ENCODE measurements at places on chromosomes 12 and 14.

DNA sequence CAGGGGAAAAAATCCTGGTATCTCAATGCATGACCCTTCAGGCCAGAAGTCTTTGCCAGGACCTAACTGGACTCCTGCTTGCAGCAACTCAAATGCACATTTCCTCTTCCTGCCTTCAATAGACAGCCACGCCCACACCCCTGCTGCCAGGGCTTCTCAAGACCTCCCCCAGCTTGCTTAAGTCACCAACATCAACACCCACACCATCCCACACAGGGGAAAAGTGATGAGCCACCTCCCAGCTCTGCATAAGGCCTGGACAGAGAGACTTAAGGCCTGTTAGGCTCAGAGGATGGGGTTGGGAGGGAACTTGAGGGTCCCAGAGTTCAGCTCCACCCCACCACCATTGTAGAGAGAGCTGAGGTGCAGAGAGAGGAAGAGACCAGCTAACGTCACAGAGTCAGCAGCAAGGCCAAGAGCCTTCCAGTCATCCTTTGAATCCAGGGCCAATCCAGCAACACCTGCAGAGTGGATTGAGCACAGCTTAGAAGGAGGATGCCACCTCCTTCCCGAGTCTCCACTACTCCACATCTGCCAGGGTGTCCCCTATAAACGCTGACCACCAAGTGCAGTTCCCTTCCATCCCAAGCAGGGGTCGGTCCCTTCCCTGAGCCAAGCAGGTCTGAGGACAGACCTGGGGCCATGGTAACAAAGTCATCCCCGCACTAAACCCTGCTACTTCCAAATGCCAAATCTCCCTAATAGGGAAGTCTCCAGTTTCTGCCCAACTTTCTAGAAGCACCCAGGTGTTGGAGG is 50.0 kb downstream of the KDM2B start:
- DNase-seq = peak; percentile 57

DNA sequence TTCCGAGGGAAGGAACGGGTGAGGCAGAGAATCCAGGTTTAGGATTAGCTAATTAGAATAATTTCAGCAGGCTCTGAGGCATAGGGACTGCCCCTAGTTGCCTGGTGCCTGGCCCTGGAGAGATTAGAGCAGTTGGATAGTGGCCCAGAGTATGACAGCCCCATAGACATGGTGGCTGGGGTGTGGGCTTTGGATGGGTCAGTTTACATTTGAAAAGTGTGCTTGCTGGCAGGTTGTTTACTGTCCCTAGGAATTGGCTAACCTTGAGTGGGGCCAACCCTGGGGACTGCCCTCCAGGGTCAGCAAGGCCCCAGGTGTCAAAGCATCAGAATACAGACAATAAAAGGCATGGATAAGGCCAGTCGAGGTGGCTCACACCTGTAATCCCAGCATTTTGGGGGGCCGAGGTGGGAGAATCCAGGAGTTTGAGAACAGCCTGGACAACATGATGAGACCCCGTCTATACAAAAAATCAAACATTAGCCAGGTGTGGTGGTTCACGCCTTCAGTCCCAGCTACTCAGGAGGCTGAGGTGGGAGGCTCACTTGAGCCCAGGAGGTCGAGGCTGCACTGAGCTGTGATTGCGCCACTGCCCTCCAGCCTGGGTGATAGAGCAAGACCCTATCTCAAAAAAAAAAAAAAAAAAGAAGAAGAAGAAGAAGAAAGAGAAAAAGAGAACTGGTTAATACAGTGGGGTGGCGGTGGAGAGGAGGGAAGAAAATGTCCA is 182.3 kb upstream of the PWP1 start:
- no peak for DNase-seq

GRCh38 chr12:55687746-55688145 is 20.0 kb downstream of the ITGA7 start:
- no peak for DNase-seq

DNA sequence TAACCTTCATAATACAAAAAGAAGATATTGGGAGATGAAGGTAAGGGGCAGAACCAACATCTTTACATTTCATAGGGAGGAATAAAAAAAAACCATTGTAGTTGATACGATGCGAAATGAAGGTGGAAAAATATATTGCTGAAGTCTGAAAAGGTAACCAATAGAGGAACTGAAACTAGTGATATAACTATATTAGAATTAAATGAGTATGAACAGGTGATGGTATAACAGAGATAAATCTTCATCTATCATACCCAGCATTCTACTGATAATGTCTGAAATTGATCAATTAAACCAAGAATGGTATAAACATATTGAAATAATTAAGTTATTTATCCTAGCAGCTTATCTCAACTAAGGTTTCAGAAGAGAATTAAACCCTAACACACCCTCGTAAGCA is 332.1 kb downstream of the NELL2 start:
- no peak for DNase-seq

- no peak for DNase-seq
Measured at GRCh38 chr14:61153431-61153830, 127.7 kb downstream of the TMEM30B start.

DNA sequence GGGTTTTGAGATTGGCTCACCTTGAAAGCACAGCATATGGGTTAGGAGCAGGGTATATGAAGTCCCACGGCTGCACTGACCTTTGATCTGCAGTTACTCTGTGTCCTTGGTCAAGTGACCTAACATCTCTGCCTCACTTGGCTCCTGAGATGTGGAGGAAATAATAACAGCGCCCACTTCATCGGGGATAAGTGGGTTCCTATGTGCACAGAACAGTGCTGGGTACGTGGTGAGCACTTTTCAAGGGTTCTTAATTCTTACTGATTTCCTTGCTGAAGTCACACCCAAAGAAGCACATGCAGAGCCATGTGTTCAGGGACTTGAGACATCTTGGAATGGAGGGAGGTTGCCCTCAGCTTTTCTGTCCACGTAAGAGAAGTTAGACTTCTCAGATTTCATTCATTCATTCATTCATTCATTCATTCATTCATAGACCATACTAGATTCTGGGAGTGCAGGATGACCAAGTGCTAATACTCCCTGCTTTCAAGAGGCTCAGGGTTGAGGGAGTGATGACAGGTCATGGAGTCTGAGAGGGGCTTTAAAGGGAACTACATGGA is 39.4 kb downstream of the ADGRD1 start:
- no peak for DNase-seq

- no peak for DNase-seq
Measured at GRCh38 chr12:1391722-1392121, 202.7 kb downstream of the FBXL14 start.

GRCh38 chr14:30966415-30967363 is 58.8 kb upstream of the AP4S1 start:
- DNase-seq = no peak

DNA sequence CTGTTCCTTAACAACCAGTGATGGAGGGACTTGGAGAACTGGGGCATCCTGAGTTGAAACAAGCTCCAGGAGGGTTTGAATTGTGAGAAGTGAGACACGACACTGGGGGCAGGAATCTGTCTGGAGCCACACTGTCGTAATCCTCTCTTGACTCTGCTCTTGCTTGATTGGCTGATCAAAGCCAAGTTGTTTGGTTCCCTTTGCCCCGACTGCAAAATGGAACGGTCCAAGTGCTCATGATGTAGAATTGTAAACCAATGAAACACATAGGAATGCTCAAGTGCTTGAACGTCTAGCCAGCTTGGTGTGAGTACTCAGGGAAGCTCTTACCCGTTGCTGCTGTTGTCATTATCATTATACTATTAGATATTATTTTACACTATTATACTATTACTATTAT is 98.1 kb downstream of the TMEM132C start:
- DNase-seq = no peak

GRCh38 chr12:6444704-6445688 is at the start of gene CD27:
Gene CD27 (plus strand): TSS chr12:6444955. CDS start chr12:6445096, 141 bp downstream.
- no peak for DNase-seq

- DNase-seq = no peak
Measured at GRCh38 chr14:95445676-95446075, 70.8 kb downstream of the SYNE3 start.

DNA sequence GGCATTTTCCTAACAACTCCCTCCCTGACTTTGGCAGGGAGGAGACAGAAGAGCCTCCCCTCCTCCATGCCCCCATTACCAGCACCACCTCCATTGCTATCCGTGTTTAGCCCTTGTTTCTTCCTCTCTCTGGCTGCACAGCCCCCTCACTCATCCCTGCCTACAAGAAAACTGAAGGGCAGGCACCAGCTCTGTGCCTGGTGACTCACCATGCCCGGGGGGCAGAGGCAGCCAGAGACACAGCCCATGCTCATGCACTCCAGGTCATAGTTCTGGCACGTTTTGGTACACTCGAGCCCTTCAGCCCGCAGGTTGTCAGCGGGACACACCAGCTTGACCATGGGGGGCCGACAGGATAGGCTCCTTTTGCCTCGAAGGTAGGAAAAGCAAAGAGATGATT is 80.4 kb downstream of the VWF start:
- DNase-seq = no peak

DNA sequence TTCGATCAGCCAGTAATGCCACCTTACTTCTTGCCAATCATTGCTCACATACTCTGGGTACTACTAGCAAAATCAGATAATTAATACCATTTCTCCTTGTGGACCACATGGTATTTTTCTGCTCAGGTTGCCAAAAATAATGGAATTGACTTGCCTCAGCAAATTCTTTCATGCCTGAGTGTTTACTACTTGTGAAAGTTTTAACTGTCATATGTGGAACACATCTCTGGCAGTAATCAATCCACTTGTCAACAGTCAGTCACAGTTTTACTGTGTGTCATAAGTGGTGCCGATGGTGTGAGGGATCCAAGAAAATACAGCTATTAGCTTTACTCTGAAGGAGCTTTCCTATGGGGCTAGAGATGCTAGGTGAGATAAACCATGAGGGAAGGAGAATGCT is 55.3 kb upstream of the ATF1 start:
- DNase-seq = no peak

DNA sequence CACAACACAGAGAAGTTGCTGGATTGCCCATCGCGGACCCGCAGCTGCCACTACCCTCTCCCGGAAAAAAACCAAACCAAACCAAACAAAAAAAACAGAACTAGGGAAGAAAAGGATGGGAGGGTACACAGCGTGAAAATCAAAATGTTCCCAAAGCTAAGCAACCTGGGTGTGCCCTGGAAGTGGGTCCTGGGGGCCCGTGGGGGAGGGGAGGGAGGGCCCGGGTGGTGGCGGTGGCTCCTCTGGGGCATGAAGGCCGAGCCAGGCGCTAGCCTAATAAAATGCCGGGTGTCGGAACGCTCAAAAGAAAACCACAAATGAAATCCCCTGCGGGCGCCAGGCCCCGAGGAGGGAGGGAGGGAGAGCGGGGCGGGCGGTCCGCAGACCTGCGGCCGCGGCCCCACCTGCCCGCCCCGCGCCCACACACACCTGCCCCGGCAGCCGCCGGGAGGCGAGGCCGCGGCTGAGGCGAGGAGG is 787 bp downstream of the HECTD4 start:
- DNase-seq = no peak

GRCh38 chr14:90458536-90458935 is 61.7 kb downstream of the CALM1 start:
- no peak for DNase-seq

DNA sequence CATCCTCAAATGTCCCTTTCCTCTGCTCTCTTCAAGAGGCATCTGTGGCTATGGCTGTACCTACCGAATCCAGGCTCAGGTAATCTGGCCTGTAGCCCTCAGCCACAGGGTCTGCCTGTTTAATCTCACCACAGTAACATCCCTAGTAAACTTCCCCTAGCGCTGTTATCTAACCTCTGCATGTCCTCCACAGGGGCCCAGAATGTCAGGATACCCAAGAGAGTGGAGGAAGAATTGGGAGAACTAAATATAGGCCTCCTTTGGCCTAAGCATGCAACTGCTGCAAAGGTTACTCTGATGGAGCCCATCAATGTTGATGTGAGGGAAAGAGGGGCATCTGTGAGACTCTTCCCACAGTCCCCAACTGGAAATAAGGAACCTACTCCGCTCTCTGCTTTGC is 63.2 kb upstream of the IFNG-AS1 start:
- DNase-seq = no peak

DNA sequence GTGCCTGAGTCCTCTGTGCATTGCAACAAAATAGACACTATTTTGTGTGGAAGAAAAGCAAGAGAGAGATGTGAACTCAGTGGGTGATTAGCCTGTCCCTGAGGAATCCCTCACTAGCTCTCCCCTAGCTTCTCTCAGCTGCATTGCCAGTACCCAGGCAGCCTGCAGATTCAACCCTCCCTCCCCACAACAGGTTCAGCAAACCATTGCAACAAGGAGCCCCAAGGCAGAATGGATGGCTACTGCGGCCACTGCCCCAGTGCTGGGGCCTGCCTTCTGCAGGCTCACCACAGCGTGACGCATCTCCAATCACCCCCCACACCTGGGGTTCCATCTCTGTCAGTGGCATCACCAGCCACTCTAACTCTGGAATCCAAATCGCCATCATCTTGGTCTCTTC is 2.3 kb downstream of the CRACR2A start:
- no peak for DNase-seq

DNA sequence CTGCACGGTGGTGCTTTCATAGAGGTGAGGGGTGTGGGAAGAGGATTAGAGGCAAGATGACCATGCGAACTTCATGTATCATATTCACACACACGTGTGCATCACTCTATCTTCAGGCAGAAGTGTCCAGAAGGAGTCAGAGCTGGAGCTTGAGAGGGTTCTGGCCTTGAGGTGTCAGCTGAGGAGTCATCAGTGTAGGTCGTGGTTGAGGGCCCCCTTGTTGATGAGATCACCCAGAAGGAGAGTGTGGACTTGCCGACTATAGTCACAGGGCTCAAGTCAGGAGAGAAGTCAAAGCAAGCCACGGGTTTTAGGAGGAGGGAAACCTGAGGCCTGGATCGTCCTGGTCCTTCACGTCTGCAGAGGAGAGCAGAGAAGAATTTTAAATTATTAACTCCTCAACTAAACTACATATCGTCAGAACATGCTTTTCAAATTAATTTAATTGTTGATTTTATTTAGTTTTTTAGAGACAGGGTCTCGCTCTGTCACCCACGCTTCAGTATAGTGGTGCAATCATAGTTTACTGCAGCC is 25.4 kb downstream of the EML1 start:
- DNase-seq = no peak

GRCh38 chr12:58414398-58414871 is 473.1 kb downstream of the ATP23 start:
- no peak for DNase-seq

DNA sequence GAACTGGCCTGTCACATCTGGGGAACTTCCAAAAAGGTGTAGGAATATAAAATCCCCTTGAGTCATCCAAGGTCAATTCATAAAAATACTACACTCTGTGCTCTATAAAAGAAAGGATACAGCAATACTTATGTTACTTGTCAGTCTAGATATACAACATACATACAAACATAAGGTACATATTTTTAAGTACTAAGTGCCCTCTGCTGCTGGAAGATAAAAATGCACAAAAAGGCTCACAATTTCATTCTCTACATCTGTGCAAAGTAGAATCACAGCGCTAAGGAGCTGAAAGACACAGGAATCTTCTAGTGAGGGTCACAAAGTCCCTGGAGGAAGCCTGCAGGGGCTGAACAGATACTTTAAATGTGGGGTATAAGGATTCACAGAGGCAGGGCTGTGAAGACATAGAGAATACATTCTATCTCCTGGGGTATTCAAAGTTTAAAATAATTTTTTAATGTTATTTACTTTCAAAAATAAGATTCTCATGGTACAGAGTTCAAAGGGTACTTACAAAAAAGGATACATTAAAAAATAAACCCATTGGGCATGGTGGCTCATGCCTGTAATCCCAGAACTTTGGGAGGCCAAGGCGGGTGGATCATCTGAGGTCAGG is 10.2 kb upstream of the GOLGA5 start:
- peak; percentile 3 for DNase-seq
